Effector memory CD8-positive, alpha-beta T cell (primary cell): ENCODE measurements at places on chromosomes 6 and 20.

DNA sequence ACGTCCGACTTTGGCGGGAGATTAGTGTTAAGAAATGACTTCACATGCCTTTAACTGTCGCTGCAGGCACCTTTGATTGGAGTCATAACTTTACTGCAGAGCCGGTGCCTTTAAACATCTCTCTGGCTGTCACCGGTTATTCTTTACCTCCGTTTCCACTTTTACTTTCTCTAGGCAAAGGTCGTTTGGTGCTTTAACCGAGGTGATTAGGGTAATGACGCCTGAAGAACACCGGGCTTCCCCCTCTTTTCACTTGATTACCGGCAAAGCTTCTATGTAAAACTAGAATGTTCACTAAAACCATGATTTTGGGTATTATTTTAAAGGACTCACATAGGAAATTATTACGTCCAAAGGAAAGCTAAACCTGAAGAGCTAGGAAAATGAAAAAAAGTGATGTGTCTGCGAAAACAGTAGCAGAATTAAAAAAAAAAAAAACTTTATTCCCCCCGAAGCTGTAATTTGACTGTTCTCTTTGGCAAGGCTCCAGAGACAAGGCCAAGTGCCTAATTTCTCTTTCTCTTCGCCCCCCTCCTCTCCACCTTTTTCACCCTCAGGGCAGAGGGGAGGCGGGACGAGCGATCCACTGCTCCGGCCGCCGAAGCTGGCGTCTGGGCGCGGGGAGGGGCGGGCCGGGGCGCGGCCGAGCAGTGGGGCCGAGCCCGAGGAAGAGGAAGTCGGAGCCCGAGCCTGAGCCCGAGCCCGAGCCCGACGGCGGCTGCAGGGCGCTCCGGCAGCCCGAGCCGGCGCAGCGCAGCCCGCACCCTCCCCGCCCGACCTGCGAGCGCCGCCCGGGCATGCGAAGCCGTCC lies at the start of gene PLEKHG1:
PLEKHG1 (plus strand) TSS at position 687 of the 811 bp plus-strand sequence. CDS start 133,797 bp downstream, outside the sequence.
- H3K36me3 ChIP-seq: peaks cover 8% of the 10 kb centered on the region
- H3K4me3 ChIP-seq: peak within 1 kb of the TSS; percentile 92
- peaks cover 13% of the 10 kb centered on the region for H3K4me1 ChIP-seq
- H3K27ac ChIP-seq: peak within 1 kb of the TSS; percentile 97

DNA sequence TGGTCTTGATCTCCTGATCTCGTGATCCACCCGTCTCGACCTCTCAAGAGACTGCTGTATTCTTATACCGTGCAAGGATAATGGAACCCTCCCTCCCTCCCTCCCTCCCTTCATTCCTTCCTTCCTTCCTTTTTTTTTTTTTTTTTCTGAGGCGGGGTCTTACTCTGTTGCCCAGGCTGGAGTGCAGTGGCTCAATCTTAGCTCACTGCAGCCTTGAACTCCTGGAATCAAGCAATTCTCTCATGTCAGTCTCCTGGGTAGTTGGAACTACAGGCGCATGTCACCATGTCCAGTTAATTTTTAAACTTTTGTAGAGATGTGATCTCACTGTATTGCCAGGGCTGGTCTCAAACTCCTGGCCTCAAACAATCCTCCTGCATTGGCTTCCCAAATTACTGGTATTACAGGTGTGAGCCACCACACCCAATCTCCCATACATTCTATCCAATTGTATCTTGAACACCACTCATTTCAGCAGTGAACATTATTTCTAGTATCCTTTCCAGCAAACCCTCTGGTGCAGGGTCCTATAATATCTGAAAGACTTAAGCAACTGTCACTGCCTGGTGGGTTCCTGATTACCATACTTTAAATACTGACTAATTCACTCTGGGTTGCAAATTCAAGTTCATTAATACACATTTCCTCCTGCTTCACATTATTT lies 210.0 kb upstream of the ZNF217 start:
- DNase-seq: no peak
- peak overlapping the region; percentile 52 for H3K27ac ChIP-seq
- peaks cover 5% of the 10 kb centered on the region for H3K4me1 ChIP-seq
- no peak overlapping the region for H3K4me3 ChIP-seq
- no peaks in the 10 kb centered on the region for H3K36me3 ChIP-seq
- no peaks in the 10 kb centered on the region for H3K27me3 ChIP-seq

DNA sequence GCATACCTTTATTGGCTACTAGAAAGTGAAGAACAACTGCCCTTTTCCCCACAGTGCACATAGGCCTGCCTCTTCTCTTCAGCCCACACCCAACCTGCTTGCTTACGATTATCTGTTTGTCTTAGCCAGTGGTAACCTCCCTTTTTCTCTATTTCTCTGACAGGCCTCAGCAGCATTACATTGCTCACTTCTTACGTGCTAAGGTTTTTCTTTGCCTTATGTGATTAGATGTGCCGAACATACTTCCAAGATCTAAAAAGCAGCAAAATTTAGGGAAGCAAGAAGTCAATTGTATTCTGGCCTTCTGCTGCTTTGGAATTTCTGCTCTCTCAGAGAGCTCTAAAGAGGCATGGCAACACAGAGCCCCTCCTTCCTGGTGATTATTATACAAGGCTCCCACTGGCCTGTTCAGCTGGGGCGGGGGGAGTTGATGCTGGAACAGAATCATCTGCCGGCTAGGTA lies 7.0 kb downstream of the B4GALT5 start:
- H3K4me1 ChIP-seq: peaks cover 69% of the 10 kb centered on the region
- H3K27ac ChIP-seq: peak overlapping the region; percentile 74
- H3K27me3 ChIP-seq: no peaks in the 10 kb centered on the region
- peaks cover 8% of the 10 kb centered on the region for H3K36me3 ChIP-seq
- no peak for DNase-seq

- no peak overlapping the region for H3K4me3 ChIP-seq
- peaks cover 46% of the 10 kb centered on the region for H3K4me1 ChIP-seq
- peak overlapping the region; percentile 10 for H3K27ac ChIP-seq
- peaks cover 8% of the 10 kb centered on the region for H3K36me3 ChIP-seq
- DNase-seq: no peak
Observed at GRCh38 chr6:2872423-2873358, 30.4 kb downstream of the SERPINB9 start.

- DNase-seq: no peak
- H3K4me3 ChIP-seq: no peak overlapping the region
- H3K27ac ChIP-seq: no peak overlapping the region
- peaks cover 26% of the 10 kb centered on the region for H3K27me3 ChIP-seq
Observed at GRCh38 chr20:53023732-53024520, 51.8 kb downstream of the TSHZ2 start.

DNA sequence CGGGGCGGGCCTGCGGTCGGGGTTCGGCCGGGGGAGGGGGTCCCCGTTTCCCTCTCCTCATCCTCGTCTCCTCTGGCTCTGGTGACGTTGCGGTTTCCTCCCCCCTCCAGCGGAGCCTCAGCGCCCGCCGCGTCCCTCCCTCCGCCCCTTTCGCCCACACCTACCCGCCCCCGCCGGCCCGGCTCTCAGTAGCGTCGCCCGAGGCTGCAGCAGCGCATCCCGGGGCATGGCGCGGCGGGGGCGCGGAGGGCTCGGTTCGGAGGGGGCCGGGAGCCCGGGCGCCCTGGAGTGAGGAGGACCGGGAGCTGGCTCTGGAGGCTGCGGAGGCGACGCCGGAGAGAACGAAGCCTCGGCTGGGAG lies at the start of gene DSE:
DSE (plus strand) TSS at position 188 of the 360 bp plus-strand sequence. CDS start 28,304 bp downstream, outside the sequence.
- peaks cover 13% of the 10 kb centered on the region for H3K27me3 ChIP-seq
- peak within 1 kb of the TSS; percentile 87 for H3K4me3 ChIP-seq
- H3K4me1 ChIP-seq: peaks cover 10% of the 10 kb centered on the region
- peak; percentile 56 for DNase-seq
- peaks cover 7% of the 10 kb centered on the region for H3K36me3 ChIP-seq
- peak within 1 kb of the TSS; percentile 47 for H3K27ac ChIP-seq

DNA sequence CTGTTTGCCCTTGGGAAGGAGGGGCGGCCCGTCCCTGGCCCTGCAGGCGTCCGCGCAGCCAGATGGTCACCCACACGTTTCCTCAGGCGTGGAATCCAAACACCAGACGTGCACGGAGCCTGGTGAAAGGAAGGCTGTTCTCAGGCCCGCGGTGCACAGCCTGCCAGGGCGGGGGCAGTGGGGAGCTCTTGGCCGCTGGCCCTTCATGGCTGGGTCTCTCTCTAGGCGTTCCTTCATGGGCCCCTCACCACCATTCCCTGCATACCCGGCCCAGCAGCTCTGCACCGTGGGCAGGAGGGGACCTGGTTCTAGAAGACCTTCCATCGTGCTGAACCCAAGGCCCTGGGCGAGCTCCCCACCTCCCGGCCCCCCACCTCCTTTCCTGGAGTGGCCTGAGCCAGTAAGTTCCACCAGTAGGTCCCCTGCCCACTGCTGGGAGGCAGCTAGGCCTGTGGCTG lies 30.4 kb upstream of the SMOC2 start:
- peaks cover 9% of the 10 kb centered on the region for H3K27me3 ChIP-seq
- no peak for DNase-seq
- no peak overlapping the region for H3K4me3 ChIP-seq
- H3K36me3 ChIP-seq: peaks cover 3% of the 10 kb centered on the region
- no peak overlapping the region for H3K27ac ChIP-seq

DNA sequence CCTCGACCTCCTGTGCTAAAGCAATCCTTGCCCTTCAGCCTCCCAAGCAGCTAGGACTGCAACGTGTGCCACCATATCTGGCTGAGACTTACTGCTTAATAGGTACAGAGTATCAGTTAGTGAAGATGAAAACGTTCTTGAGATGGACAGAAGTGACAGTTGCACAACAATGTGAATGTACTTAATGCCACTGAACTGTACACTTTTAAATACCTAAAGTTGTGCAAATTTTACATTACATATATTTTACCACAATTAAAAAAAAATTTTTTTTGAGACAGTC lies 25.9 kb downstream of the NUDT3 start:
- no peaks in the 10 kb centered on the region for H3K27me3 ChIP-seq
- DNase-seq: no peak
- peaks cover 31% of the 10 kb centered on the region for H3K4me1 ChIP-seq
- H3K27ac ChIP-seq: no peak overlapping the region
- H3K4me3 ChIP-seq: no peak overlapping the region

- no peaks in the 10 kb centered on the region for H3K4me1 ChIP-seq
- H3K4me3 ChIP-seq: no peak overlapping the region
- H3K27ac ChIP-seq: no peak overlapping the region
- H3K27me3 ChIP-seq: peaks cover 47% of the 10 kb centered on the region
- H3K36me3 ChIP-seq: peaks cover under 1% of the 10 kb centered on the region
- no peak for DNase-seq
Observed at GRCh38 chr20:4021906-4022305, 6.5 kb upstream of the RNF24 start.

GRCh38 chr20:22582964-22583772 lies 1.2 kb downstream of the FOXA2 start:
- H3K27ac ChIP-seq: no peak overlapping the region
- H3K4me3 ChIP-seq: no peak overlapping the region
- H3K4me1 ChIP-seq: no peaks in the 10 kb centered on the region
- H3K36me3 ChIP-seq: no peaks in the 10 kb centered on the region
- peaks cover 79% of the 10 kb centered on the region for H3K27me3 ChIP-seq
- no peak for DNase-seq

DNA sequence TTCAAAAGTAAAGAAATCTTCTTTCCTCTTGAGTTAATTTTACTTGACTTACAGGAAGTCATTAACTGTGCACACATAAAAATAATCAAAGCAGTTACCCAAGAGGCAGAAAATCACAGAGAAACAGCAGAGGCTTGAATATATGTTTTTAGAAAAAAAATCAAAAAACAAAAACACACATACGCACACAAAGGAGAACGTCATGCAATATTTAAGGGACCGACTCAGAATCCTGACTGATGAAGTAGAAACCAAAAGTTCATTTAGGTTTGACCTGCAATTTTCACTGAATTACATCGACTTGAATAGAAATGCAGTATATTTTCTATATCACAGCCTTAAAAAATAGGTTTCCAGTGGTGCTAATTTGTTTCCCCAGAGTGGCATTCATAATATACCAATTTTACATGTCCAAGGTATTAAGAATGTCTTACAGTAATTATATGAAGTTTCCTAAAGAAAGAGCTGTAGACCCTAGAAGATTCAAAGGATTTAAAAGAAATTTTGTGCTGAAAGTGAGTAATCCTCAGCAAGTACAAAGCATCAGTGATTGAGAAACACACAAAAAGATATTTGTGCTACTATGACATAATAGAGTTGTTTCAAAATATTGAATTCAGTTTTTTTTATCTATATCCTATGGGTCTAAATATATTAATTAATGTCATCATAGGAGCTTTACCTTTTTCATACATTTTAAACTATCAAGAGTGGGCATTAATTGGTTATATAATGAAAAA lies 358.5 kb upstream of the RUNX2 start:
- no peaks in the 10 kb centered on the region for H3K36me3 ChIP-seq
- H3K27me3 ChIP-seq: no peaks in the 10 kb centered on the region
- DNase-seq: no peak
- H3K4me1 ChIP-seq: peaks cover 9% of the 10 kb centered on the region

DNA sequence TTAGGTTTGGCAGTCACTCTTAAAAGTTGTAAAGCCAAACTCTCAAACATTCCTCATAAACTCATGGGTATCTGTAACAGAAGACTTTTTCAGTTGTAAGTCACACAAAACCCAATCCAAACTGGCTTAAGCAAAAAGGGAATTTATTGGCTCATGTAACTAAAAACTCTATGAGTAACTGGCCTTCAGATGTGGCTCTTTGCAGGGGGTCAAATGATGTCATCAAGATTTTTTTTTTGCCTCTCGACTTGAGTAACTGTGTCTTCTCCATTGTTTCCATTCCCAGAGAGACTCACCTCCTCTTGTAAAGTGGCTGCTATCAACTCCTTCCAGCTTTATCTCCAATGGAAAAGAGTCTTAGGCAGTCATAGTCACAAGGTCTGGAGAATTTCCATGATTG lies 645.0 kb downstream of the DHX35 start:
- no peaks in the 10 kb centered on the region for H3K4me1 ChIP-seq
- H3K27me3 ChIP-seq: no peaks in the 10 kb centered on the region
- no peak overlapping the region for H3K27ac ChIP-seq
- no peak overlapping the region for H3K4me3 ChIP-seq

DNA sequence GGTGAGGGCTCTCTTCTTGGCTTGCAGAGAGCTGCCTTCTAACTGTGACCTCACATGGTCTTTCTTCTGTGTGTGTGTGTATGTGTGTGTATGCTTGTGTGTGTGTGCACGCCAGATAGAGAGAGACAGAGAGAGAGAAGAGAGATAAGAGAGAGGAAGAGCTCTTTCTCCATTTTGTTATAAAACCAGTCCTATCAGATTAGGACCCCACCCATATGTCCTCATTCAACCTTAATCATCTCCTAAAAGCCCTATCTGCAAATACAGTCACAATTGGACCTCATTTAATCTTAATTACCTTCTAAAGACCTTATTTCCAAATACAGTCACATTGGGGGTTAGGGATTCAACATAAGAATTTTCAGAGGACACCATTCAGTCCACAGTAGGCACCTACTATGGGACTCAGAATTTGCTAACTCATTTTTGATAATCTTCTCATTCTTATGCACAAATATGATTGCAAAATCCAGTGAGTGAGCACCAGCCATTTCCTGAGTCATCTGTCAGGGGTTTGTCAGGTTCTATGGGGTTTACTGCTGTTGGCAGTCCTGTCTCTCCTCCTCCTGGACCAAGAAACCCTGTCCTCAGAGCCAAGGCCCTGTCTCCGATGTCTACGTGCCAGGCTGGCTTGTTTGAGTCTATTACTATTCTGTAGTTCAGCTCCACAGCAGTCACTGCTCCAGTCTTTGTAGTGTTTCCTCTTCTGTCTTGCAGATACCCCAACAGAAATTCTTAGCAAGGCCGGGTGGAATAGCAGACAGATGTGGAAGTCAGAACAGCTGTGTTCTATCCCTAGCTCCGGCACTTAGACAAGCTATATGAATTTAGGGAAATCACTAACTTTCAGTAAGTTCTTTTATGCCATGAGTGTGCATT lies 59.0 kb upstream of the FAM184A start:
- no peak overlapping the region for H3K27ac ChIP-seq
- peaks cover 3% of the 10 kb centered on the region for H3K4me1 ChIP-seq
- H3K27me3 ChIP-seq: peaks cover 2% of the 10 kb centered on the region
- no peak overlapping the region for H3K4me3 ChIP-seq
- DNase-seq: no peak
